Chondrocyte (in vitro differentiated cells): ENCODE measurements at places on chromosomes 11 and 22. TPM values are rescaled to one million over a fixed set of nuclear protein-coding genes. Genes with fewer than 3 reads are reported as not detected.

GRCh38 chr11:78453140-78453935, 35.7 kb upstream of the GAB2 start:
- no peak overlapping the region for H3K27ac ChIP-seq
- no peaks in the 10 kb centered on the region for H3K27me3 ChIP-seq
- H3K36me3 ChIP-seq, result peaks cover 5% of the 10 kb centered on the region
- H3K4me3 ChIP-seq, result no peak overlapping the region
- H3K4me1 ChIP-seq, result peaks cover 4% of the 10 kb centered on the region

- DNase-seq, result no peak
- peak overlapping the region; percentile 89 for H3K27ac ChIP-seq
- H3K27me3 ChIP-seq, result no peaks in the 10 kb centered on the region
- H3K4me1 ChIP-seq, result peaks cover 71% of the 10 kb centered on the region
Measured at GRCh38 chr11:130633466-130633865, 185.0 kb downstream of the ADAMTS15 start.

- DNase-seq, result no peak
- peaks cover 17% of the 10 kb centered on the region for H3K36me3 ChIP-seq
- H3K27me3 ChIP-seq, result no peaks in the 10 kb centered on the region
- no peak overlapping the region for H3K27ac ChIP-seq
- H3K4me3 ChIP-seq, result no peak overlapping the region
- peaks cover 11% of the 10 kb centered on the region for H3K4me1 ChIP-seq
Measured at GRCh38 chr11:65620666-65621065, 5.1 kb downstream of the PCNX3 start.

GRCh38 chr11:1105183-1105565, 30.5 kb downstream of the MUC2 start:
- no peaks in the 10 kb centered on the region for H3K36me3 ChIP-seq
- H3K27me3 ChIP-seq, result peaks cover 6% of the 10 kb centered on the region
- peak; percentile 86 for DNase-seq
- no peak overlapping the region for H3K27ac ChIP-seq
- H3K4me3 ChIP-seq, result no peak overlapping the region

DNA sequence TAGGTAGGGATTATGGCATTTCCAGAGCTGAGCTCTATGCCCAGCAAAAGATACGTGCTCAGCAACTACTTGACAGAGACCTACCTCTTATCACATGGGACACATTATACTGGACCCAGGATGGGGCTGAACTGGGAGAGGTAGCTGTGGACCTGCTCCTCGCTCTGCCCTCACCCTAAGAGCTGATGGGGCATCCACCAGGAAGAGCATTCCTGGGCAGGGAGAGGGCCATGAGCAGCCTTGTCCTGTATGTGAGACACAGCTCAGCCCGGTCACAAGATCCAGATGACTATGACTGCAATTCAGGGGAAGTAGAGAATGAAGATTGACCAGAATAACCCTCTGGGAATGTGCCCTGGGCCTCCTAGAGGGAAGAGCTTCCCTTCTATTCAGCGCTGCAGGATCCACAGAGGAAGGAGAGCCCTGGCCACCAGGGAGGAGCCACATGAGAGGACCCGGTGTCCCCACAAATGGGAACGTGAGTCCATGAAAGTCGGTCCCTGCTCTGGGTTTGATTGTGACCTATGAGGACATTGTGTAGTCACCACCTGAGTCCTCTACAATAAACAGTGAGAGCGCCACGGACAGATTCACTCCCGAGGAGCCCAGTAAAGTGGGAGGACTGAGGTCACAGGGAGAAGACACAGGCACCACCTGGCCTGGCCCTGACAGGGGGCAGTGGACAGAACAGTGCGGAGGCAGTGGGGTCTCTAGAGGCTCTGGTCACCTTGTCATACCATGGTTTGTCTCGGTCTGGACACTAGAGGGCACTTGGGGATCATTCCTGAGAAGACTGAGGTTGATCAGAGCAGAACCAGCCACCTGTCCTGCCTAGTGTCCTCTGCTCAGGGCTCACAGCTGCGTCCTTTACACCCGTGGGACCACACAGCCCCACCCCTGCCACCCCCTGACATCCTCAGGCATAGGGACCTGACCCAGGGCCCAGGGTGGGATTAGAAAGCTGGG, 99.5 kb downstream of the ZNF280B start:
- no peak overlapping the region for H3K4me3 ChIP-seq
- no peak overlapping the region for H3K27ac ChIP-seq
- H3K36me3 ChIP-seq, result no peaks in the 10 kb centered on the region
- no peaks in the 10 kb centered on the region for H3K4me1 ChIP-seq
- H3K27me3 ChIP-seq, result peaks cover 63% of the 10 kb centered on the region
- DNase-seq, result no peak

GRCh38 chr22:26568207-26568706, 21.7 kb downstream of the TPST2 start:
- peaks cover 34% of the 10 kb centered on the region for H3K4me1 ChIP-seq
- H3K36me3 ChIP-seq, result peaks cover 9% of the 10 kb centered on the region
- DNase-seq, result no peak

DNA sequence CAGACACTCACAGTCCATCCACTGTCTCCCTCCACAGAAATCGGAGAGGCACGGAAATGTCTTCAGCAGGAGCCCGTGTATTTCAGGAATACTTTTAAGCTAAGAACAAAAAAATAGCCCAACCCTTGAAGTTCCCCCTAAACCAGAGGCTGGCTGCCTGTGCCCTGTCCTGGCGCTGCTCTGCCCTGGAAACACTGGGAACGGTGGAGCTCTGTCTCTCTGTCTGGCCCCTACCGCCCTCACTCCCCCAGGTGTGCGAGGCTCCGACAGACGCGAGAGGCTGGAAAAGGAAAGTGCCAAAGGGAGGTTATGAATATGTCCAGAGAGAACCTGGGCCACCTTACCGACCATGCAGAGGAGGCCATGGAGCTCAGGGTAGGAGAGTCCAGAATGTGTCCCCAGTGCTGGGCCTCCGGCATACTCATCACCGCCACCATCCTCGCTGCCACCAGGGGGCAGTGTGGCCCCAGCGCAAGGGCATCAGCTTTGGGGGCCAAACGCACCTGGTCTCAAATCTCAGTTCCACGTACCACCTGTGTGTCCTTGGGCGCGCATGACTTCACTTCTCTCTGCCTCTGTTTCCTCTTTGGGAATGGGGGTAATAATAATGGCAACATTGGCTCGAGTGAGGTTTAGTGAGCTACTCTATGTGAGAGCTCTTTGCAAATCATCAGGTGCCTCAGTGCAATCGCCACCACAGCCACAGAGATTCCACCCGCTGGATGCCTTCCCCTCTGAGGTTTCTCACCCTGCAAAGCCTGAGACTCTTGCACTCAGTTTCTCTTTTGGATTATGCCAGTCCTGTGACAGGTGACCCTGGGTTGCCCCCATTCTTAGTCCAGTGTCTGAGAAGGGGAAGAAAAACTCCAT, 10.4 kb upstream of the SLCO2B1 start:
- no peak for DNase-seq
- H3K27me3 ChIP-seq, result peaks cover 22% of the 10 kb centered on the region
- H3K27ac ChIP-seq, result no peak overlapping the region
- no peak overlapping the region for H3K4me3 ChIP-seq

DNA sequence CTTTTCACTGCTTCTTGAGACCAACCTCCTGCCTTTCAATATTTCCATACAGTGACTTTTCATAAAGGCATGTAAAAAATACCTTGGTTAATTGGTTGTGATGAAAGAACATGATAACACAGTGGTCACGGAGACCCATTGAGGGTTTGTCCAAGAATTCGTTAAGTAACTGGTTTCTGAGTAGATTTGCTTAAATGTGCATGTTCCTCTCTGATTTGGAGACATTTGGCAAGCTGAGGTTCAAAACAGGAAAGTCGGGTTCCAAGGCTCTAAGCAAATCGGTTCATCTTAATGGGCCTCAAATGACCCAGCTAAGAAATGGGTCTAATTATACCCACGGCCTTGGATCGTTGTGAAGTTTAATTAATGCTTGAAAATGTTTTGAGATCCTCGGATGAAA, 36.9 kb upstream of the CCND1 start:
- H3K36me3 ChIP-seq, result peaks cover 6% of the 10 kb centered on the region
- H3K4me1 ChIP-seq, result peaks cover 8% of the 10 kb centered on the region
- no peak overlapping the region for H3K4me3 ChIP-seq
- no peak overlapping the region for H3K27ac ChIP-seq
- peaks cover 17% of the 10 kb centered on the region for H3K27me3 ChIP-seq
- no peak for DNase-seq

OR8D4 gene
- not detected in 3 replicates for total RNA-seq

DNA sequence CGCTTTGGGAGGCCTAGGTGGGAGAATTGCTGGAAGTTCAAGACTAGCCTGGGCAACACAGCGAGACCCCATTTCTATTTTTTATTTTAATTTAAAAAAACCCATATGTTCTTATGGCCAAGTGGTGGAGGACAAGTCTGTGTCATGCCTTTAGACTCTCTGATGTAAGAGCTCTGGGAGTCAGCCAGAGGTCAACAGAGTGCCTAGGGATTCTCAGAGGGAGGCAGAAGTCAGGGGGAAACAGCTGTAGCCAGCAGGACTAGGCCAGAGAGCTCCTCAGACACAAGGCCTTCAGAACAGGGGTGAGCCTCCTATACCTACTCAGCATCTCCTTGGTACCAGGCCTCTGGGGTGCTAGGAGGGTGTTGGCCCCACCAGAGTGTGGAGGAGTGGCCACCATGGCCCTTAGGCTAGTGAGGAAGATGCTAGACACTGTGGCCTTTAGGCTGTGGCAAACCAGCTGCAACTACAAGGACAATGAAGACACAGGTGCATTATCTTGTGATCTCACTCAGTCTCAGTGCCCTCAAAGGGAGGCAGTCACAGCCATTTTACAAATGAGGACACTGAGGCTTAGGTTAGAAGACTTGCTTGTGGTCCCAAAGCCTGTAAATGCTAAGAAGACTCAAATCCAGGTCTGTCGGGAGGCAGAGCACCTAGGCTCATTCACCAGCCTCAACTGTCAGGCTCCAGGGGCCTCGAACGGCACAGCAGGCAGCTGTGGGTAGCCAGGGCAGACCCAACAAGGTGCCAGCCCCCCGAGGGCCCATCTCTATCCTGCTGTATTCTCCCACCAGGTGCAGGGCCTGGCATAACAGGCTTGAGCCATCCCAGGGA, 5.0 kb downstream of the ZP1 start:
- H3K4me1 ChIP-seq, result peaks cover 25% of the 10 kb centered on the region
- H3K4me3 ChIP-seq, result no peak overlapping the region
- no peaks in the 10 kb centered on the region for H3K36me3 ChIP-seq
- peak; percentile 52 for DNase-seq
- H3K27ac ChIP-seq, result no peak overlapping the region

DNA sequence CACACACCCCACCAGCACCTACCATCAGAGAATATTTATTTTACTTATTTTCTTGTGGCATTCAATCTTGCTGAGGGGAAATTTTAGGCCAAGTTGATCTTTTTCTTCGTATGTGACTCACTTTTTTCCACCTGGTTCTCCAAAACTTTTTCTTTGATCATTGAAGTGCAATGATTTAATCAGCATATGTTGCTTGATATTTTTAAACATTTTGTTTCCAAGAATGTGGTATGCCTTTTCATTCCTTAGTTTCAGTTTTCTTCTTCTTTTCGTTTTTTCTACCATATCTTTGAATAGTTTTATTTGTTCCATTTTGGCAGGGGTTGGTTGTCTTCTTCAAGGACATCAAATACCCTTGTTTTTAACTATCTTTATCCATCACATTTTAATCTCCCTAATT, 28.6 kb downstream of the FANCF start:
- H3K27me3 ChIP-seq, result peaks cover 2% of the 10 kb centered on the region
- H3K27ac ChIP-seq, result no peak overlapping the region
- no peak for DNase-seq
- no peak overlapping the region for H3K4me3 ChIP-seq

- no peak for DNase-seq
- H3K4me3 ChIP-seq, result no peak overlapping the region
- H3K27ac ChIP-seq, result no peak overlapping the region
- no peaks in the 10 kb centered on the region for H3K4me1 ChIP-seq
- peaks cover 1% of the 10 kb centered on the region for H3K36me3 ChIP-seq
Measured at GRCh38 chr11:17066691-17067090, 10.8 kb downstream of the RPS13 start.
